ENCODE measurements at places on chromosomes 1 and 21.

DNA sequence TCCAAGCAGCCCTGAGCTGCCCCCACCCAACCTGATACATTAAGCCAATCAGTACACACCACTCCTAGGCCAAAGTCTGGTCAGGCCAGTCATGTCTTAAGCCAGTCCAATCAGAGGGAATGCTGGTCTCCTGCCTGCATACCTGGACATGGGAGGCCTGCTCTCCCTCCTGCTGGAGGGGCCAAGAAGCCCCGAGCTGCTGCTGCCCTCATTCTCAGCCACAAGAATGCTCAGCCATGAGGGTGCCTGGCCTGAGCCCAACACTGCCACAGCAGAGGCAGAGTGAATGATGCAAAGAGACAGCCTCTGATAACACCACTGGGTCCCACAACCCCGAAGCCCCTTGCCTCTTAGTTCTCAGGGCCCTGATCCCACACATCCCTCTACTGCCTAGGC lies 23.0 kb downstream of the CHD5 start:
- DNase-seq, result no peak

DNA sequence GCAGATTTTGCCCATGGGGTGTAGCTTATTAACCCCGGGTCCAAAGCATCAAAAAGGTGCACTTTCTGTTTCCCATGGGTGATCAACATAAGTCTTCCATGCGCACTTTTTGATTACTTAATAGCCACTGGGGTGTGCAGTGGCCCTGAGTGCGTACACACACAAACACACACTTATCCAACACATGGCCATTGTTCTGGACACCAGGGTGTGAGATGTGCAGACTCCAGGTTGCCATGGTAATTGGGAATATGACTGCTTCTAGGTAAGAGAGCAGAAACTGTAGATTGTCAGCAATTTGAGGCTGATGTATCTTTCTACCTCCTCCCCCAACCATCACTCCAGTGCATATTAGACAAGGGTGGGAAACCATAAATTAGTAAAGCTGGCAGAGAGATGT lies 68.8 kb downstream of the MAB21L3 start:
- no peak for DNase-seq

GRCh38 chr1:178037510-178038253 lies 56.2 kb upstream of the RASAL2 start:
- peak; percentile 40 for DNase-seq

DNA sequence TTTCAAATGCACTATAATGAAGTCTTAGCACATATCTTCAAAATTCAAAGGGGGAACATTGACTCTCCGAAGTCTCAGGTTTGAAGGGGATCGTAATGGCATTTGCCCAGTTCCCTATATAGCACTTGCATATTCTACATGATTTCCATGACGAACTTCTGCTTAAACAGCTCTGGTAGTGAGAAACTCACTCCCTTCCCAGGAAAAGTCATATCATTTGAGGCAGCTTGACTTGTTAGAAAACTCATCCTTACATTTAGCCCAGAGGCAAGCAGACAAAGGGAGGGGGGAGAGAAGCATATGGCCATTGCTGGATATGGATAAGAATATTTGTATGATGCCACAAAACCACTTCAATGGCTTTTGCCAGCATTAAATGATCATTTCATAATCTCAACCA lies 27.0 kb upstream of the TTLL7 start:
- DNase-seq, result no peak

DNA sequence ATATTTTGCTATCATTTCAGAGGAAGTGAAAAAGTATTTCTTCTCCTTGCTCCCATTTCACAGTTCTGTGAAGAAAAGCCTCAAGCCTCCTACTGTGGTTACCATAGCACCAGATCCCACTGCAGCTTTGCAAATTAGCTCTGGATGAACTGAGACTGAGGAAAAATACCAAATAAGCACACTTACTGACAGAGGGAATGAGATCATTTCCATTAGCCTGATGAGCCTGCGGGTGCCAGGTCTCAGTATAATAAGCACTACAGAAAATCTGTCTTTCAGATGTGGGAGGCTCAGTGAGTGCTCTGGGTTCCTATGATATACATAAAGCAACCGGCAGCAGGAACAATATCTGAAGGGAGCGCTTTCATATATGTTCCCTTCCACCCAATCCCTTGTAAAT lies 21.4 kb downstream of the XKR8 start:
- DNase-seq, result no peak

DNA sequence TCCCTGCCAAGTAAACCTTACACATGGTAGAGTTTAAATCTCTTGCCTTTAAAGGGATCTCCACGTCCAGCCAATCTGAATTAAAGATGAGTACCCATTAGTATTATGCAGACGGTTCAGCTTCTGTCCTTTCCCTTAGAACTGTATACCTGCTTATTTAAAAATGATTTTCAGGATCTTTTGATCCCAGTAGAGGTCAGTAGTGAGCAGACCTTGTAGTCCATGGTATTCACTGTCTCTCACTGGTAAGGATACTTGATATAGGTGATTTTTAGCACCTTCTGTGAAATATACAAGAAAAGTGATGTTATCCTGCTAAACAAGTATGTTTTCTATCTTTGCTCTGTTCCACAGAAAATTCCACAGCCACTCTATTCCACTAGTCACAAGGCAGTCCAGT lies 1211.6 kb upstream of the ADGRL4 start:
- peak; percentile 54 for DNase-seq

DNA sequence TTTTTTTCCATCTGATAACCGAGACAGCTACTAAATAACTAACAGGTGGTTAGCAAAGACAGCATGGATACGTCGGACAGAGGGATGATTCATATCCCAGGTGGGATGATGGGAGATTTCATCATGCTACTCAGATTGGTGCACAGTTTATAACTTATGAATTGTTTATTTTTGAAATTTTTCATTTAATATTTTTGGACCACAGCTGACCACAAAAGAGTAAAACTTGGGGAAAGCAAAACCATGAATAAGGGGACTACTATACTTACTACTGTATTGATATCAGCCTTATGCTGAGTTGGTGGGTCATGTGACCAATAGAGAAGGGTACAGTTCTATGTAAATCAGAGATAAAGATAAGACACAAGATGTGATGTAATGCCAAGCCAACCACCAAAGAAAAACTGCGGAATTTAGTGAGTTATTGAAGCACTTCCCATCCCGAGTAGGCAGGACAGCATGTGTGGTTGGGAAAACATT lies 248.1 kb upstream of the C1orf105 start:
- no peak for DNase-seq

DNA sequence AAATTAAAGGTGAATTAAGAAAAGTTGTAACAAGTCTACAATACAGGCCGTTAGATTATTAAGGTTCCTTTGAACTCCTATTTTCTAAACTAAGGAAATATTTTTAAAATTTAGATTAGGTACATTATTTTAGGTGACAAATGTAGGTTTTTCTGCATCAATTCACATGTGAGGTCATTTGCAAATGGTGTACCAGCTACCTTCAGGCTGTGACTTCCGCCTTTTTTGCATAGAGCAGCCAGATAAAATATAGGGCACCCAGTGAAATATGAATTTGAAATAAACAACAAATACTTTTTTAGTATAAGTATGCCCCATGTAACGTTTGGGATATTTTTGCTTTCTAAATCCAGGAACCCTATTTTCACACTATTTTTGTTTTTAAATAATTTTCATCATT lies 544.0 kb downstream of the LMO4 start:
- no peak for DNase-seq

DNA sequence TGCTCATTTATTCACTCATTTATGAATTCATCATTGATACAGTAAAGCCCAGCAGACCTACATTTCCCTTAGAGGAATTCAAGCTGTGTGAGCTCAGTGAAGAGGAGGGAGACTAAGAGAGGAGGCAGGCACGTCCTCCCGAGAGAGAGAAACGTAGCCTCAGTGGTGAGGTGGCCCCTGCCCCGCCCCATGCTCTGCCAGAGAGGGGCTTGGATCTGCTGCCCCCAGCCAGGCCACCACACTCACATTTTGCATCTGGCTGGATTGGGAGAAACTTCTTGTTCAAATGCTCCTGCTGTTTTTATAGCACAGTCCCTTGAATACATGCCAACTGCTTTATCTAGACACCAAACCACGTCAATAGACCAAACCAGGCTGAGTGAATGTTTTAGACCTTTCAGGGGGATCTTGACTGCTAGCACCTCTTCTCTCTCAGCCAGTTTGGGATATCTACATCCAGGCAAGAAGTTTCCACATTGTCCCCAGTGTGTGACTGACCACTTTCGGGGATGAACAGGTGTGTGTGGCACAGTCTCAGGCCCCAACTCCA lies 67.7 kb upstream of the AJAP1 start:
- no peak for DNase-seq

- no peak for DNase-seq
Observed at GRCh38 chr1:50342525-50342924, 80.7 kb downstream of the DMRTA2 start.

DNA sequence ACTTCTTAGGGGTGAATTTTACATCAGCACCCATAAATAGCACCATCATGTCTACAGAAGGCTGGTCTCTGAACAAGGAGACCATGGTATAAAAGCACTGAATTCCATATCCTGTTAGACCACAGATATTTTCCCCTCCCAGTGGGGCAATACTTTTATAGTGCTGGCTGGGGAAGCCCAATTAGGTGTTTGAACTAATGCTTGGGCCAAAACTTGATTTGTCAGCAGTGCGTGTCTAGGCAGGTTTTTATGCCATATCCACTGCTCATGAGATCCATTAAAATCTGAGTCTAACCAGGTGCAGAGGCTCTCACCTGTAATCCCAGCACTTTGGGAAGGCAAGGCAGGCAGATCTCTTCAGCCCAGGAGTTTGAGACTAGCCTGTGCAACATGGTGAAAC lies 623.0 kb downstream of the NPHP4 start:
- DNase-seq, result no peak

DNA sequence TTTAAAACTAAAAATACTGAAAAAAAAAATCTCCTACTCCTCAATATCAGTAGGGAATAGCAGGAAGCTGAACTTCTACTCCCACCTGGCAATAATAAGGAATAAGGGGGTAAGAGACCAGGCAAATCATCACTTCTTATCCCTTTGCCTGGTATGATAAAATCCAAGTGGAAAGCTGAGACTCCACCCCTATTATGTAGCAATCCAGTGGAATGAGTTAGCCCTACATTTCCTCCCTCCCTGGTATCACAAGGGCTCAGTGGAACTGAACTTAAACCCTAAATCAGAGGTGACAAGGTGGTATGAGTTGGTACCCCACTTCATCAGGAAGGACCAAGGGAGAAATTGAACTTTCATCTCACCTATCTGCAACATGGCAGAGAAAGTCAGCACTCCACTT lies 25.7 kb downstream of the TRIM33 start:
- no peak for DNase-seq

DNA sequence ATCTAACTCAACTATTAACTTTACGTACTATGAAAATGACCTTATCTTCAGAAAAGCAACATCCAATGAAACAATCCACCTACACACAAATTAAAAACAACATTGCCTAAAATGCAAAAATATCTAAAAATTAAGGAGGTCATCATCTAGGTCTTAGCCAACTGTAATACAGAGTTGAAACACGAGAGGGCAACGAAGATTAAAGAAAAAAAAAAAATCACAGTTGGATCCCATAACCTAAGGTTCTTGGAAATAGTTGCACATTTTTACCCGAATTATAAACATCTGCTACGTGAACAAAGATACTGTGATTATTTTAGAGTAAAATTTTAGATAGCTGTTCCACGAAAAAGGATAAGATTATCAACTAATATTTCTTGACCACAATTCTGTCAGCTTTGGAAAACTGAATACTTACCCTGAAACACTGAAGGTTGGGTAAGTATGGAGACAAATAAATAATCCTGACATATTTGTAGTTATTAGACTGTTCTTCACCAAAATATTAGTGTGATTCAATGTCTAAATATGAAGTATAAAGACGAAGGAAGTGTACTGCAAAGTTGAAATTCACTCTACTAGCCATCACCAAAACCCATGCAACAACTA lies 88.0 kb upstream of the AK4 start:
- DNase-seq, result peak; percentile 31

DNA sequence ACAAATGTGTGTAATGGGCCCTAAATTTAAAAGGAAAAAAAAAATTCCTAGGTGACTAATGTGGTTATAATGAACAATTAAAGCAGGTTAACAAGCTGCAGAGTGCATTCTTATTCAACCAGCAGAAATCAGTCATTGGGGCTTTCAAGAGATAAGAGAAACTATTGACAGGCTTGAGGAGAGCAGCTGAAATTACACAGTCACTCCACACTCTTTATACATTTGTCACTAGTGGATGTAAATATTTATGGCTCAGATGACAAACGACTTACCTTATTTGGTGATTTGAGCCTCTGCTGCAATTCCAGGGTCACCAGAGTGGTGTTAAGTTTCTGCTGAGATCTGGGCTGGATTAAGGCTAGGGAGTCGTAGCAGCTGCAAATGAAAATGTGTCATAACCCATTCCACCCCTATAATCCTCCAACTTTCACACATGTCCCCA lies 896.3 kb downstream of the TTLL7 start:
- DNase-seq, result no peak

DNA sequence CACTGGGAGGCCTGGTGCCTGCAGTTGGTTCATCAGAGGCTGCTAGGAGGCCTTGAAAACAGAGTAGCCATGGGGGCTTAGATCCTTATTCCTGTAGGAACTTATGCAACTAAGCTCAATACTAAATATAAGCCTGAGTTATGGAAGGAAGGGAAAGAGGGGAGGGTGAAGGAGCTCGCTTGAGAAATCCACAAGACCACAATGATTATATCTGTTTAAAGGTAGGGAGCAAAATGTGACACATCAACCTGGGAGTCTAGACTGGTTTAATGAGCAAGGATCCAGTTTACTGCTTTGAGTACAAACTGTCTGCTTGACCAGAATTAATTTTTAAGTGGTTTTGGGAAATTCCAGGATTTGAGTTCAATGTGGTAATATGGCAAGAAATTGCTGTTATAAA lies 20.4 kb upstream of the ANGPTL7 start:
- DNase-seq, result no peak

GRCh38 chr1:236168716-236169429 lies 26.5 kb downstream of the GPR137B start:
- no peak for DNase-seq
